Activated CD4-positive, alpha-beta T cell treated with anti-CD3 and anti-CD28 coated beads, Interleukin-2, amount 50 U/mL, for 24 hours (primary cell): ENCODE measurements at places on chromosomes 1 and 21.

DNA sequence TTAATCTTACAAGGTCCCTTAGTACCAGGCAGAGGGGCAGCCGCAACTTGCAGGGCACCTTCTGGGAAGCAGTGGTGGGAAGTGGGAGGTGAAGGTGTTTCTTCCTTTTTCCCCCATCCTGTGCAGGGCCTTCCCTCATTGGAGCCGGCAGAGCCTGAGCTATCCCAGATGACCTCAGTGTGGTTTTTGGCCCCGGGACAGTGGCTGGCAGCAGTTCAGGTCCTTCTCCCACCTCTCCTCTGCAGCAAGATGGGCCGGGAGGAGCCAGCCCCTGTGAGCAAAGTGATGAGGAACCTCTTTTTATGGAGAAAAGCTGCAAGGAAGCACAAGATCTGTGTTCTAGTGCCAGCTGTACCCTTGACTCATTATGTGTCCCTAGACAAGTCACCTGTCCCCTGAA is 6.8 kb downstream of the PFKFB2 start:
- DNase-seq = no peak

DNA sequence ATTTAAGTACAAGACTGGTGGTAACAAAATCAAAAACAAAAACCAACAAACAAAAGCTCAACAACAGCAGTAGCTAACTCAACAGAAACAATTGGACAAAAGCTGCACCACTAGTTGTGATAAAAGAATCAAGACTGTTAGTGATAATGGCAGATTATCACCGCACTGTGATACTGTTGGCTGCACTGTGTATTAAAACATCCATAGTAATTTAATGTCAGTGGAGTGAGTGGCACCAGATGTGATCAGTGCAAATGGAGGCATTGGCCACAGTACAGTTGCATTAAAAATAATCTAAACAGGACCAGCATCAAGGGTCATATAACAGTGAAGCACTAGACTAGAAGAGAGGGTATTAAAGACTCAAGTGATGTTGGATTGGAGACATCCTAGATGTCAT is 1341.3 kb downstream of the MRPL39 start:
- no peak for DNase-seq

- no peak for DNase-seq
These were observed 23.7 kb downstream of the EIF2B3 start for GRCh38 chr1:44962729-44963128.

DNA sequence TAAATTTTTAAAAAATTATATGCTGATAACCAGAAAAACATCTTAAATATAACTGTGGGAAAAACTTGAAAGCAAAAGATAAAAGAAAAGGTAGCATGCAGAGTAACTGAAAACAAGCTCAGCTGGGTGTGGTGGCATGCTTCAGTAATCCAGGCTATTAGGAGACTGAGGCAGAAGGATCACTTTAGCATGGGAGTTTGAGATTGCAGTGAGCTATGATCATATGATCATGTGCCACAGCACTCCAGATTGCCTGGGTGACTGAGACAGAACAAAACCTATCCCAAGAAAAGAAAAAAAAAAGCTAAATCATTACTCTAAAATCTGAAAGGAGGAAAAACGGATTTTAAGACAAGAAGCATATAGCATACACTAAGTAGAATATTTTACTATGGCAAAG is 1624.0 kb downstream of the AMY1C start:
- no peak for DNase-seq

DNA sequence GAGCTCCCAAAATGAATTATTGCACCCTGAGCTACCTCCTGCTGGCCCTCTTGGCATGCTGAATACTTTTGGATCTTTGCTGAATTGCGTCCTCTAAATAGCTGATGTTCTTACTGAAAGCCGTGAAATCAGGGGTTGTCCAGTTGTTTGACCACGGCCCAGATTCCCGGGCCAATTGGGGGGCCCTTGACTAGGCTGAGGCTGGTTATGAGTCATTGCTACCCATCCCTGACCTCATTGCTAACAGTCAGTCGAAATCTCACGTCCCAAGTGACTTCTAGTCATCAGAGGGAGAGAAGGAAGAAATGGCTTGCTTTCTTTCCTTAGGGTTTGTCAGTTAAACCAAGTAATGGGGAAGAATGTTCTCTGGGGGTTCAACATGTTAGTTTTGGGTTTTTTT is 37.4 kb downstream of the SMYD2 start:
- DNase-seq = no peak

GRCh38 chr1:26779098-26779668 is 8.6 kb upstream of the PIGV start:
- no peak for DNase-seq

GRCh38 chr1:42757892-42758275 is 8.9 kb downstream of the P3H1 start:
- no peak for DNase-seq

DNA sequence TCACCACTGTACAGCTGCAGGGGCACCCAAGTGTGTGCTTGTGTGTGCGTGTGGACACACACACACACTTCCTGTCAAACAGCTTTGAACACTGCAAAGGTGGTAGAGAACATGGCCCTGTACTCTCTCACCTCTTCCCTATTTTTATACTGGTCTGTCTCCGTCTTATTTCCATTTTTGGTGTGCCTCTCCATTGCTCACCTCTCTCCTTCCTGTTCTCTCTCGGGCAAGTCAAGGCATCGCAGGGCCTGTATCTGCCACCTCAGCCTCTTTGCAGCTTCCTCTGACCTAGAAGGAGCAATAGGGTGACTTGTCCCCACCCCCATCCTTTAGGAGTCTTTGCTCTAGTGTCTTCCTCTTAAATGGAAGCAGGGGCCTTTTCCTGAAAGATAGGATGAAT is 2.2 kb downstream of the SMCP start:
- DNase-seq = no peak

- no peak for DNase-seq
These were observed 73.8 kb upstream of the SSX2IP start for GRCh38 chr1:84763912-84764680.

DNA sequence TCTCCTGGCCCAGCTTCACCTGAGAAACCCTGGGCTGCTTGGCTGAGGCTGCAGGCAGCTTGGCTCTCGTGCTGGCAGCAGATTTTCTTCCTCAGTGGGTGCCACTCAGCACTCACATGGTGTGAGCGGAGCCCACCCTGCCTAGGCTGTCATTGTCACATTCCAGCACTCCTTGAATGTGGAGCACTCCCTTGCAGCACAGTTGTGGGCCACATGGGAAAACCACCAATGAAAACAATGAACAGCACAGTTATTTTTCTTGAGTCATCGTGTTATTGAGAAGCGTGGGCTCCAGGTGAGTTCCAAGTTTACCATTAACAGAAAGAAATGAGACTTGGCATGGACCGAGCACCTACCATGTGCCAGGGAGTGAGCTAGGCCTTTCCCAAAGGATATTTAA is 27.2 kb upstream of the TRIM67 start:
- DNase-seq = no peak

DNA sequence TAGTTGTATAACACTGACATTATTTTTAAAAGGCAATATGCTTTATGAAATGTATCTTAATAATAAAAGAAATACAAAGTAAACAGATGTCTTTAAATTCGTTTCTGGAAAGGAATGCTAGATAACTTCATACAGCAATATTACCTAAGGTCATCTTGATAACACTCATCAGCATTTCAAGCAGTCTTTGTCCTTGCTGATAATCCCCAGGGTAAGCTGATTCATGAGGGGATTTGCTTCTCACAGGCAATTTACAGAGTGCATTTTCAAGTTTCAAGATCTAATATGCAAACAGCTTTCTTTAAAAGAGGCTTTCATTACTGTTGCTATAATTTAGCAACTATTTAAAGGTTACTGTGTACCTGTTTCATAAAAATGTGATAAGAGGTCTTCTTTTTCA is 75.2 kb upstream of the NEK2 start:
- no peak for DNase-seq

DNA sequence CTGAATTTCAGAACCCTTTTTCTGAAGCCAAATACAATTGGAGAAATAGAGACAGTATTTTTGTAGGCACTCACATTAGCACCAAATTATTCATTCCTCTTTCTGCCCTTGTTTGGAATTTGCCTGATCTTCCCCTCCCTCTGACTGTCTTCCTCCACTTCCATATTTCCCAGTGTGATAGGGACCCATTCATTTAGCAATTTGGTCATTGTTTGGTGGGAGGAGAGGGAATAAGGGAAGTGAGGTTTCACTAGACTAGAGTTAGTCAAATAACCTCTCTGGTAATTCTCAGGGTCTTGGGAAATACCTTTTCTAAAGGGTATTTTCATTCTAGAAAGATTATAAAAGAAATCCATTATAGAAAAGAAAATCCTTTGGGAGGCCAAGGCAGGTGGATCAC is 31.0 kb upstream of the MTMR11 start:
- DNase-seq = no peak

DNA sequence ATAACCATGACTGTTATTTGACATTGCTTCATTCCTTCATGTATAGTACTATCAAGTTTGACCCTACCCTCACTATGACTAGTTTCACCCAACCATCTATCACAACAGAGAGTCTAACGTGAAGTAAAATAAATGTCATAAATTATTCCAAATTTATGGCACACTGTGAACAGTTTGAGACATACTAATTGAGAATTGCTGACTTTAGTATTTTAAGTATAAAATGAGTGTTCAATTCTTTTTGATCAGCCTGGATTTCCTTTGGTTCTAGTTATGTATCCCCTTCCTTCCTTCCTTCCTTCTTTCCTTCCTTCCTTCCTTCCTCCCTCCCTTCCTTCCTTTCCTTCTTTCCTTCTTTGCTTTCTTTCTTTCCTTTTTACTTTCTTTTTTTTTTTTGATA is 14.5 kb downstream of the CR1 start:
- DNase-seq = no peak
